ENCODE measurements at places on chromosomes 1 and 21.

DNA sequence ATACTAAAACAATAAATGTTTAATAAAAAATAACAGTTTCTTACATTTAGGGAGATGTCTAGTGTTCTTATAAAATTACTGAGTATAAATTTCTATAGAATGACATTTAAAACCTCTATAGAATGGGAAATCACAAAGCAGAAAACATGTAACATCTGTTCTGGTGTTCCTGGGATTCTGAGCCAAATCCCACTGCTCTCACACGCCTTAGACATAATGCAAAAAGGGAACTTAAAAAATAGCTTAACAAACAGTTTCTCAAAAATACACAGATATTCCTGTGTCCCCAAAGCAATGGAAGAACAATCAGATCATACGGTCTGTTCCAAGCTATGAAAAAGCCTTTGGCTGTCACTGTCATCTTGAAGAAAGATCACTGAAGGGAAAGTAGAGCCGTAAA lies 27.0 kb upstream of the ZNF124 start:
- no peak for DNase-seq

DNA sequence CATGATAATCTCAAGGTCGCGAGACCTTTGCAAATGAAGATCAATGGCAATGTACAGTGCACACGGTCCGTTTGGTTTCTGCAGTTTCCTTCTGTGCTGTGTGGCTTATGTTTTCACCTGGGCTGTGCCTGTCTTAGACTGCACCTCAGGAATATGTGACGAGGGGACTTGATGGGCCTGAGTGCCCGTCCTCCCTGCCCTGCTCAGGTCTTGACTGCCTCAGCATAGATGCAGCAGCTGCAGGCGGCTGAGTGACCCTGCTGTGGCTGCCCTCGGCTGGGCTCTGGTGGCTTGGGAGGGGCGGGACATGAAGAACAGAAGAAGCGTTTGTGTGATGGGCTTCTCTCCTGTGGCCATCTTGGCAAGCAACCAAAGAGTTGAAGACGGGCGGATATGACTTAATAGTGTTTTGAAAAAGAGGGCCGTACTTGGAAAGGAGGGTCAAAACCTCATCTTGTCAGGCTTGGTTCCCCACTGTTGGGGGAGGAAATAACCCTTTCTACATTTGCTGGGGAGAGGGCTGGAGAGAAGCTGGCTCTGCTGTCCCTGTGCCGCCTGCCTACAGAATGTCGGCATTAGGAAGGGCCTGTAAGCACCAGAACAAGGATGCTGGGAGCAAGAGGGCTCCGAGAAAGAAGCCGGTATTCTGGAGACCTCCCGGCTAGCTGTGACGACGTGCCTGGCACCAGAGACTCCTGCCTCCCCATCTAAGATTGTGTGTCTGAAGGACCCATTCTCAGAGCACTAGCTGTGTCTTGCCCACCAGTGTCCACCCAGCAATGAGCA lies 7.1 kb downstream of the MYBPHL start:
- no peak for DNase-seq

GRCh38 chr1:169027607-169028320 lies 78.7 kb upstream of the ATP1B1 start:
- no peak for DNase-seq

GRCh38 chr1:247332215-247332622 lies 552 bp upstream of the ZNF496 start:
- DNase-seq: peak; percentile 41

DNA sequence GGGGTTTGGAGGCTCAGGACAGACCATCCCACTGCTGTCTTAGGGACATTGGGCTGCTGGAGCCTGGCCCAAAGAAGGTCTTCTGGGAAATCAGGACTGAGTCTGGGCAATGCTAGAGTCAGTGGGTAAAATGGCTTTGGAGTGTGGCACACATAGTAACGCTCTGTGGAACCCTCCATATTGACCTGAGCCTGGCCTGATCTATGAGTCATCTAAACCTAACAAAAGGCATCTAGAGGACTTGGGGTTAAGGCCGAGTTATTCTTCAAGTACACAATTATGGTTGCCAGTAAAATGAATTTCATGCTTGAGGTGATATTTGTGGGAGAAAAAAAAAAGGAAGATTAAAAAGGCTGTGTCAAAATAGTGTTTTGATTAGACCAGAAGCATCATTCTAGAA lies 77.7 kb downstream of the ST6GALNAC5 start:
- no peak for DNase-seq

GRCh38 chr21:31781737-31782136 lies 49.8 kb upstream of the SCAF4 start:
- no peak for DNase-seq

- DNase-seq: no peak
Observed at GRCh38 chr1:52706136-52706670, 8.1 kb upstream of the COA7 start.

DNA sequence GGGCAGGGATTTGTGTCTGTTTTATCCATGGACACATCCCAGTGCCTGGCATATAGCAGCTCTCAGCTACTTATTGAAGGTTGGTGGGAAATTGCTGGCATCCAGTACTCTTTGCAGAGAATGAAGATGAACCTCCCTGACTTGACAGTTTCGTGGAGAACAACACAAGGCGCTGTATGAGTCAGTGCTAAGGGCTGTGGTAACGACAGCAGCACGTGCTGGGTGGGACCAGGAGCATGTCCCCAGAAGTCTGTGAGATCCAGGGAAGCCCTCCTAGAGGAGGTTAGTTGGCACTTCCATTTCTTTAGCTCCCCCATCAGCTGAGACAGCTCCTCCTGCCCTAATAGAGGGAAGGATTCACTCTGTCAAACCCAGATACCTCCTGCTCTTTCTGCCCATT lies 25.9 kb upstream of the IL19 start:
- DNase-seq: no peak

DNA sequence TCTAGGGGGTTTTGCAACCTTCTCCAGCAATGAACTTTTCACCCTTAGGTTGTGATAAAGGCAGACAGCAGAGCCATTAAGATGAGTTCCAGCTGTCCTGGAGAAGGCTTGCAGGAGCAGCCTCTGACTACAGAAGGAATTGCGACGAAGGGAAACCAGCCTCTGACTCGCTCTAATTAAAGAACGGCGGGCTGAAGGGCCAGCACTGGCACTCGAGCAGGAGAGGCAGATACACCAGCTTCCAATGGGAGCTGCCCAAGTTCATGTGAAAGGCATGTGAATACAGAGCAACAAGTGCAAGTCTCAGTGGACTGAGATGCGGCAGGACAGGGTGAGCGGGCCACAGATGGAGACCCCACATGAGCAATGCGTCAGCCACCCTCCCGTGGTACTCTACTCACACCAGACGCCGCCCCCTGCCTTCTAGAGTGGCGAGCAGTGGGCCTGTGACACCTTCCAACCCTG lies 15.7 kb downstream of the RCC2 start:
- DNase-seq: no peak

DNA sequence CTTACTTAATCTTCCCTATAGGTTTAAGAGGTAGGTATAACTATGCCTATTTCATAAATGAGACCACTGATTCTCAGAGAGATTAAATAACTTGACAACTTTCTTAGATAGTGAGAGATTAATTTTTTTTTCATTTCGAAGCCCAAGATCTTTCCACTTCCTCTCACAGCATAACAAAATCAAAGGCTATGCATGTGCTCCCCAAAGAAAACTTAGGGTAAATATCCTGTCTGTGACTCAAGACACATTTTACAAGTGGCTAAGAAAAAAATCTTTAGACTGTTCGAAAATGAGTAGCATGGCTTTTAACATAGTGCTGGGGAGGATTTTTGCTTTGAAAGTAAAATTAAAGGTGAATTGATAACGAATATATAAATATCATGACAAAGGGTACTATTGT lies 8.2 kb upstream of the C1orf141 start:
- DNase-seq: no peak

GRCh38 chr1:239306426-239306825 lies 79.9 kb upstream of the CHRM3 start:
- no peak for DNase-seq

DNA sequence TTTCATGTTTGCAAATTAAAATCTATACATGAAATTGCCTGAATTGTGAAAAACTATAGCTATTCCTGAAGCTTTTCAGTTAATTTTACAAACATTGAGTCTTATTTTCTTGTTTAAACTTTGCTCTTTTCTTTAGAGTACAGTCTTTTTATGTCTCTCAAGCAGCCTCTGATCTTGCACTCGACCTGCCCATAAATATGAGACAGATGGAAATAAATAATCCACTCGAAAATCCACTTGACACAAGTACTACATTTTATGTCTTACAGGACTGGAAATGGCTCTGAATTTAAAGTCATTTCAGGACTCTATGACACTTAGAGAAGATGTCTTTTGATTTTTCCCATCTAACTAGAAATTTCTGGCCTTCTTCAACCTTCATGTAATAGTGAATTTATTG lies 283.8 kb downstream of the USP25 start:
- DNase-seq: no peak

DNA sequence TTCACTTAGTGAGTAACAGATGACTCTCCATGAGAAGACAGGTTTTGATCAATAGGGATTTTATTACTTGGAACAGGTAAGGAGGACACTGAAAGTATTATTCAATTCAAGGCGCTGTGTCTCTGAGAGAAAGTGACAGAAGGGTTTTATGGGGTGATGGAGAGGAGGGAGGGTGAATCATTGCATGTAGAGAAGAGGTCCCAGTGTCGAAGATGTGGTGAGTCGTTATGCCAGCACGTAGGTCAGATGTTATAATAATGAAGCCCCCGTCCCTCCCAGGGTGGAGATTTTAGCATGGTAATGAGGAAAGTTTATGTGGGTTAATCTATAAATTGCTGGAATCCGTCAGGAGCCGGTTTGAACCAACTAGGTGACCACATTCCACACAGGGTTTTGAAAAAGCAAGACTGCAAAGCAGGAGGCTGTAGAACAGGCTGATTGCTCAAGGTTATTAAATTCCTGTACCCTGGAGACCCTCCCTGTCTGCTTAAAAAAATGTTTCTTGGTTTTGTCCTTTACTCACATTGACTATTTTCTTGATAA lies 586.4 kb upstream of the TMPRSS15 start:
- no peak for DNase-seq

- no peak for DNase-seq
Observed at GRCh38 chr21:38115870-38116269, 140.9 kb upstream of the KCNJ15 start.

GRCh38 chr1:226121049-226121586 lies 58.6 kb downstream of the H3-3A start:
- no peak for DNase-seq

GRCh38 chr1:109981004-109981335 lies 3.6 kb upstream of the AHCYL1 start:
- DNase-seq: no peak

DNA sequence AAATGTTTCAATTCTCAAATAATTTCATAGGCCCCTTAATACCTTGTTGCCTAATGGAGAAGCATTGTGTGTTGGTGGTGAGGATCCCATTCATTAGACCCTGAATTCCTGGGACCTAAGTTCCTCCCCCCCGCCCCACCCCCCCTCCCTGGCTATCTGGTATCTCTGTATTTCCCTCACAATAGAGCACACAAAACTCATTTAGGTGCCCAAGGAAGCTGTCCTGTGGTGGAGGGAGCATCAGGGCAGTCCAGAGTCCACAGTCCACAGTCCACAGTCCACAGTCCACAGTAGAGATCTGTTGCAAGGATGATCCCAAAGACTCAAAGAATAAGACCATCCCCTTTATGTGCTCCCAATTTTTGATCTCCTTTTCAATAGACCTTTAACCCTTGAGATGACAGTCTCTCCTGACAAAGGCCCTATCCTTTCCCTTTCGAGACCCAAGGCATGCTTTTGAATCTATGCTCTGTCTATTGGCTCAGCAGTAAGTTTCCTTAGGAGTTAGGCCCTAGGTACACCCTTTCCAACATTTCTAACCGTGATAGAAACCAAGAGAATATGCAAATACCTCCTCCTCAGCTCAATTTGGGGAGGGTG lies 123.9 kb downstream of the ZBTB18 start:
- DNase-seq: no peak

DNA sequence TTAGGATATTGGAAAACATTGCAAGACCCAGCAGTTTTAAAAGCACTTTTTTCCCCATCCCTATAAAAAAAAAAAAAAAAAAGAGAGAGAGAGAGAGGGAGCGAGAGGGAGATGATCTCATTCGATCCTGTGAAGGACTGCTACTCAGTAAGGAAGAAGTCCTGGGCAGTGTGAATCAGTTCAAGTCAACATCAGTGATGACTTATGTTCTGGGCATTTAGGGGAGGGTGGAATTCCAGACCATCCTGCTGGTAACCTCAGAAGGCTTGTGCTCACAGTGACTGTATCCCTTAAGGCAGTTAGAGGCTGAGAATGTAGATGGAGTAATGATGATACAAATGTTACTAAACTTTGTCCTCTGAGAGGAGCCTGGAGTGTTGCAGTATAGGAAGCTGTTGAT lies 151.4 kb downstream of the TGFB2 start:
- no peak for DNase-seq
